ENCODE measurements at places on chromosomes 3 and 15.

- no peak for DNase-seq
Measured at GRCh38 chr15:67968564-67968963, 85.6 kb upstream of the PIAS1 start.

- no peak for DNase-seq
Measured at GRCh38 chr3:39346785-39347585, 17.5 kb downstream of the CCR8 start.

- no peak for DNase-seq
Measured at GRCh38 chr3:126104742-126105605, 21.1 kb upstream of the SLC41A3 start.

- no peak for DNase-seq
Measured at GRCh38 chr3:68485051-68485450, 447.3 kb downstream of the TAFA4 start.

GRCh38 chr3:11601446-11602238 is 42.1 kb downstream of the VGLL4 start:
- peak; percentile 76 for DNase-seq

DNA sequence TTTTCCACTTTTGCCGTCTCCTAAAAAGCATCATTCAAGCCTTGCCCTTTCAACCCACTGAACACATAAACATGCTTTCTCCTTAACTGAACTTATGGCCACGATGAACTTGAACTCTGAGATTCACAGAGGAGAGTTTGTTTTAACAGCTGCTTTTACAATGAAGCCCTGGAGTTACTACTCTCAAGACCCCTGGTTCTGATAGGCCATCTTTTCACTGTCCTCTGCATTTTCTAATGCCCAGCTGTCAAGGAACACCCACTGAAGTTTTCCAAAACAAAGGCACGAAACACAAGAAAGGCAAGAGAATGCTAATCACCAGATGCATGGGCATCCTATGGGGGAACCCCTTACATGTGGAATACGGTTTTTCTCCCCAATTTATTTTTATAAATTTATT is 100.8 kb downstream of the ADAMTS9 start:
- DNase-seq, result no peak

GRCh38 chr3:37635251-37635650 is 226.4 kb upstream of the CTDSPL start:
- DNase-seq, result no peak

- no peak for DNase-seq
Measured at GRCh38 chr3:89955156-89955555, 847.7 kb downstream of the EPHA3 start.

DNA sequence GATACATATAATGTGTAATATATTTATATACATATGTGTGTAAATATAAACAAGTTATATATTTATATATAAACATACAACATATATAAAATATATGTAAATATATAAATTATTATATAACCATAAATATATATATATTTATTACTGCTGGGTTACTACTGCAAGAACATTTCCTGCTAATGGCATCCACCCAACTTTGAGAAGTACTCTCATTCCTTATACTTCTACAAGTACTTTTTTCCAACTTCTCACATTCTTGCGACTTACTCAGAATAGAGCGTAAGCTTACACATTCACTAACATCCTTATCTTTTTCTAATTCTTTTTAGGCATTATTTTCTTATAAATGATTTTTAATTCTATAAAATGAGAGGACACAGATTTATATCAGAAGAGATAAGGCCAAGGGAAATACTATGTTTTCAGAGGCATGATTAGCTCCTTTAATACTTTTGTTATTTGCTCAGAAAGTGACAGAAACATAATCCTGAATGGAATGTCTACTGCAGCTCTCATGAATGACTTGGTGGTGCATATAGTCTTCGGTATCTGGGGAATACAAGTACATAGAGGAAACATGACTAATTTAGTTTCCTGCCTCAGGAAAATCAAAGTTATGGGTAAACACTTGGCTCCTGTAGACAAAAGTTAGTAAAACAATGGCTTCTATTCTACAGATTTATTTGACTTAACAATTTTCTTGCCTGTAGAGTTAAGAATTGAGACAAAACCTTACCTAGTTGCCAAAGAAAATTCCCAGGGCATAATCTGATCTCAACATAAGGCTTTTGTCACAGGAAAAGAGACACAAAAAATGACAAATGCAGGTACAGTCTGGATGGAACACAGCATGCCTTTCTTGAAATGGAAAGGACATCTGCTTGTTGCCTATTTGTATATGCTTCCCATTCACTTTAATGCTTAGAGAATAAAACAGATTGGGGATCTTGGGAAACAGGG is 453.9 kb downstream of the SQOR start:
- DNase-seq, result no peak

DNA sequence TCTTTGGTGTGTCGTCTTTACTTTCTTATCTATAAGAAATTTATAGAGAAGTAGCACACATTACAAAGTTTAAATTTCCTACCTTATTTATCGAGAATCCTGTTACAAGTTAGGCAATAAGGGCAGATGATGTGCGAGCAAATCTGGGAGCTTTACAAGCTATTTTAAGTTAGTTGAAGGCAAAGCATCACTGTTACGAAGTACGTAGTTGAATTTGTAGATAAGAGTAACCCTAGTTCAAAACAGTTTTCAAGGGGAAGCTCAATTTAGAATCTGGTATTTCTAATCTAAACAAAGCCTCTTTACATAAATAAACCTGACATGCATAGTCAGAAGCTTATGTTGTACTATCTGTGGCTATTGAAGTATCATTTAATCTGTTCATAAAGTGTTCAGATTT is 8.4 kb downstream of the KBTBD8 start:
- no peak for DNase-seq

DNA sequence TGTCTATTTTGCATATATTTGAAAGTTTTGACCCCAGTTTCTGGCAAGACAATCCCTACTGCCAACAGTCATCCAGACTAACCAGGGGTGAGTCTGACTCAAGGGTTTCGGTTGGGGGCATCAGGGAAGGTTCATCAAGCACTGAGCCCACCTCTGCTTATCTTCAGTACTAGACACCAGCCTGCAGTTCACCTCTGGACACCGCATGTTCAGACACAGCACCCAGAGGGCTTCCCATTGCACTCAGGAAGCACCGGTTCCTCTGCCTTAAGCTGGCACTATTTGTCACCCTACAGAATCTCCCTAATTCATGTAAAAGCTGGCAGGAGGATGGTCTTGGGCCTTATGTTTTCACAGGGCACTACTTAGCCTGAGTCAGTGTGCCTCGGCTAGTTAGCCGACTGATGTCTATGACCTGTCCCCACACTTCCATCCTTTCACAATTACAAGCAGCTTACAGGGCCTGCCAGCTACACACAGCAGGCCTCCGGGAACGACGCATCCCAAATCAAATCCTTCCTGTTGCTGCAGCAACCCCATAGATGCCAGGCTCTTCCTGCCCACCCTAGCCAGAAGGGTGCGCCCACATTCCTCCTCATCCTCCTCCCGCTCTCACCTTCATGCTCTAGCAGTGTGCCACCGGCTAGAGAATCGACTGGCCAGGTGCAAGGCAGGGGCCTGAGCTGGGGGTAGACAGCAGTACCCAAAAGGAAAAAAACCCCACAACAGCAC is 52.5 kb downstream of the SH3BP5 start:
- DNase-seq, result no peak

- no peak for DNase-seq
Measured at GRCh38 chr3:35492841-35493240, 146.5 kb upstream of the ARPP21 start.

GRCh38 chr3:65265511-65265910 is 577.7 kb upstream of the ADAMTS9 start:
- no peak for DNase-seq

DNA sequence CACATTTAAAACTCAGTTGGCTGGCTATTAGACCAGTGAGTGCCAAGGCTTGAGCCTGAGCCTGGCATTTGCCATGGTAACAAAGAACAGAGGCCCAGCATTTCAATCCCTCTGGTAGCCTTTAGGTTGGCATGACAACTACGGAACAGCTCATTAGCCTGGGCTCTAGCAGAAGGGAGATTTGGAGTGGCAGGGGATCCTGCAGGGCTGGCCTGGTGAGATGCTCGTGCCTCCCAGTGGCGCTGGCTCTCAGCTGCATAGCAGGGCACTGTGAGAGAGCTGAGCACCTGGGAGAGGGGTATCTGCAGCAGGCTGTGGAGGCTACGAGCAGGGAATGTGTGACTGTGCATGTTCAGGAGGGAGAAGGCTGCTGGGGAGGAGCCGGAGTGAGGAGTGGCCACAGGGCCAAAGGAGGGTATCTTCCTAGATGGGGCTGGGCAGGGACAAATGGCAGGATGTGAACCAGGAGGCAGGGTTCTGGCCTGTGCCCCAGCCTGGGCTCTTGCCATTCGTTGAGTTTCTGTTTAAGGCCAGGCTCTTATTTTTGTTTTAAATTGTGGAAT is 5.6 kb upstream of the ABTB1 start:
- no peak for DNase-seq

- no peak for DNase-seq
Measured at GRCh38 chr15:67931861-67932260, 92.0 kb upstream of the RNU6-1 start.

DNA sequence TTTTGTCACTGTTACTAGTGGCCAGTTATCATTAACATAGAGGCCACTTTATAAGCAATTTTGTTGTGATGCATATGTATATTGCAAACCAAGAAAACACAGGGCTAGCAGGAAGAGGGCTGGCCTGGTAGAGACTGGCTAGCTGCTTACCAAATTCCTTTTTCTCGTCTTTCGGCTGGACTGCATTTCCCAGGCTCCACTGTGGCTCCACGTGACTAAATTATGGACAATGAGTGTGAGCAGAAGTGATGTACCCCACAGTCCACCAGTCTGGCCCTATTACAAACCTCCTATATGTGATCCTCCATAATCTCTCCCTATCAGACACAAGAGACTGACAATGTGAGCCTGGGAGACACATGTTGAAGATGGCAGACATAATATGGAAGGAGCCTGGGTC is 257.0 kb downstream of the MFSD1 start:
- DNase-seq, result no peak

DNA sequence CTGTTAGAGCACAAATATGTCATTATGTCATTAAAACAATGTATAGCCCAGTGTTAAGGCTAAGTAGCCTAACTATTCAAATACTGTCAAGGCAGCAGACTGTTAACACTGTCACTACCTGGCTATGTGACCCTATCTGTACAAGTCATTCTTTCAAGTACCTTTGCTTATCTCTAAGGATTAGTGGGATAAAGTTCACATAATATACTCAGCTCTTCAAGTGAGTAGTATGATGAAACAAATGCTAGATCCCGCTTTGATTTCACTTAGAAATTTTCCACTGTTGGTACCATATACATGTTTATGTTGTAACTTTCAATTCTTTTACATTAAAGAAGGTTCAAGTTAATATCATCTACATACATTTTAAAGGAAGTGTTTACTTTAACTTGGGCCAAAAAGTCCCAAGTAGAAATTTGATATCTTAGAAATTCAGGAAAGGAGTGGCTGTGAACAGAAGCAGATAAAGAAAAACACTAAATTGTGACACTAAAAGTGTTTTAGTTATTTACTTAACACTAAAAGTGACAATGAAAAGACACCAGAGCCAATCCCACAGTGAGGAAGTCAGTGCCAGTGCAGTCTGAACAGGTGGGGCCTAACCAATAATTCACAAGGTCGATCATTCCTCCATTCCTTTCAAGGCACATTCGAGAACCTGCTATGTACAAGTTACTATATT is 4.8 kb upstream of the RFX7 start:
- no peak for DNase-seq

GRCh38 chr15:70283511-70283910 is 185.8 kb upstream of the TLE3 start:
- DNase-seq, result no peak

DNA sequence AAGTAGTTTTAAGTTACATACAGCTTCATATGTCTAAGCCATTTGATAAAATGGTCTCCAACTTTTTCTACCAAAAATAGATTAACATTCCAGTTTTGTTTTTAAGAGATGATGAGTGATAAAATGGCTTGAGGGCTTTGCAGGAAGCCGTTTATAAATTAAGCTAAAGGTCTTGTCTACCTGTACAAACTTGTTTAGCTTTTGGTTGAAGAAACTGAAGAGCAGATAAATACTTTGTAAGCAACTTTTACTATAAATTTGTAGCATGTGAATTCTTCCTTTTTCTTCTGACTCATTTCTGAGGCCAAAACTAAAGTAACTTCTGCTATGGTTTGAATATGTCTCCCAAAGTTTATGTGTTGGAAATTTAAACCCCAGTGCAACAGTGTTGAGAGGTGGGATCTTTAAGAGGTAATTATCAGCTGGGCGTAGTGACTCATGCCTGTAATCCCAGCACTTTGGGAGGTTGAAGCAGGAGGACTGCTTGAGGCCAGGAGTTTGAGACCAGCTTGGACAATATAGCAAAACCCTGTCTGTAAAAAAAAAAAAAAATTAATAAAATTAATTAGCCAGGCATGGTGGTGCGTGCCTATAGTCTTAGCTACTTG is 8.2 kb upstream of the NEDD4 start:
- no peak for DNase-seq

- DNase-seq, result no peak
Measured at GRCh38 chr3:149688122-149688757, 30.4 kb upstream of the WWTR1 start.

GRCh38 chr3:15241341-15241740 is 35.3 kb downstream of the CAPN7 start:
- DNase-seq, result peak; percentile 44

- DNase-seq, result no peak
Measured at GRCh38 chr3:102063572-102063971, 214.3 kb downstream of the NFKBIZ start.

GRCh38 chr15:41848631-41849030 is 10.0 kb downstream of the PLA2G4B start:
- DNase-seq, result no peak

DNA sequence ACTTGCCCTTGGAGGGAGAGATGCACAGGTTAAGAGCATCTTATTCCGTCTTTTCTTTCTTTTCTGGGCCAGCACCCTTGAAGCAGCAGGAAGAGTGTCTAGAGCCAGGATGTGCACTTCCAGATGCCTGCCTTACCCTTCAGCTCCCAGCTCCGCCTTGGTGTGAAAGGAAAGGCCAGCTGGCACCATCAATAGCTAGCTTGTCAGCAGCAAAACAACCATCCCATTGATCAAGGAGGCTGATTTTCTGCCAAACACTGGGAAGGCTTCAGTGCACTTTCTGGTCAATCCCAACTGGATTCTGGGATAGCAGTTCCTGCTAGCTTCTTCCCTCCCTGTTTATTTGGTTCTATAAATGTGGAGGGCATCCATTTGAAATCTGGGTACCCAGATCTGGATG is 110.9 kb upstream of the GALNT15 start:
- DNase-seq, result no peak

Measured in Right ventricle myocardium superior (tissue), 1 donor.